ENCODE measurements at places on chromosomes 6 and 20.

DNA sequence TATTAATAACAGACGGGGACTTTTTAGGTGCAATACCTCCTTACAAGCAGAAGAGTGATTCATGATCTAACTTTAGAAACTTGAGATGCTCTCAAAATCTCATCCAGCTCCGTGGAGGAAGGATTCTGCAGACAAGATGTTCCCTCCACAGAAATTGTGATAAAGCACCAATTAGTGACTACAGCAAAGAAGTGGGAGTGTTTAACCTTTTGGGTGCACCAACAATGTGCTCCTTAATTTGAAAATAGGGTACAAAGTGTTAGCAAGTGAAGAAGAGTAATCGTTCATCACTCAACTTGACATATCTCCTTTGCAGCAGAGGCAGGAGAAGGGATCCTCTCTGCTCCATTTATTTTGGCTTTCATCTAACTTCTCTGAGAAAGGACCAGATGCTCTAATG is 22.8 kb upstream of the SCP2D1 start:
- DNase-seq: no peak

GRCh38 chr6:87858440-87858839 is 156.4 kb upstream of the AKIRIN2 start:
- DNase-seq: no peak

GRCh38 chr6:53906842-53907241 is 112.0 kb downstream of the LRRC1 start:
- DNase-seq: no peak

- no peak for DNase-seq
Measured at GRCh38 chr6:79671600-79672266, 40.6 kb downstream of the SH3BGRL2 start.

- DNase-seq: no peak
Measured at GRCh38 chr6:52545406-52546119, 31.3 kb downstream of the TRAM2 start.

- DNase-seq: no peak
Measured at GRCh38 chr6:132310921-132311320, 90.4 kb downstream of the MOXD1 start.

DNA sequence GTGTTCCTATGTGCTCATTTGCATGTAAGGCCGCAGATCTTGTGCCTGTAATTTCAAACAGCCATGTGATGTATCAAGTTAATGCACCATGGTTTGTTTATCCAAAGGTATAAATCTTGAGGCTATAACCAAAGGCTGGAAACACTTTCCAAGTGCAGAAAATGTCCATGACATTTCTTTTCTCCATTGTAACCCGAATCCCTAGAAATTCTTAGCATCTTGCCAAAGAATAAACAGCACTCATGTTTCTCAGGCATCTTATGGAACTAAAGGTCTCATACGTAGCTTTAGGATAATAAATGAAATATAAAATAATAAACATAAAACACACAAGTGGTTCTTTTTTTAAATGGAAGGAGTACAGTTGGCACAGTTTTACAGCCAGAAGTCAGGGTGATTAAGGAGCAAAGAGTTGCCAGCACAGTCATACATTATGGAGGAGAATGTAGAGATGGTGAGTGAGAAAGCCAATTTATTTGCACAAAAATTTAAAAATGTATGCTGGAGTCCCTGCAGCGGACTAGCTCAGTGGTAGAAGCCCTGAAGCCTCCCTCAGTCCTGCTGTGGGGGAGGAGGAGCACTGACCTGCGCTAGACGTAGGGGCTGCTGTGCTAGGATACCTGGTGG is 18.0 kb downstream of the CDH26 start:
- no peak for DNase-seq

- peak; percentile 65 for DNase-seq
Measured at GRCh38 chr20:23195636-23196035, 109.5 kb upstream of the CD93 start.

GRCh38 chr20:59471653-59472421 is 132.5 kb upstream of the PHACTR3 start:
- DNase-seq: no peak

DNA sequence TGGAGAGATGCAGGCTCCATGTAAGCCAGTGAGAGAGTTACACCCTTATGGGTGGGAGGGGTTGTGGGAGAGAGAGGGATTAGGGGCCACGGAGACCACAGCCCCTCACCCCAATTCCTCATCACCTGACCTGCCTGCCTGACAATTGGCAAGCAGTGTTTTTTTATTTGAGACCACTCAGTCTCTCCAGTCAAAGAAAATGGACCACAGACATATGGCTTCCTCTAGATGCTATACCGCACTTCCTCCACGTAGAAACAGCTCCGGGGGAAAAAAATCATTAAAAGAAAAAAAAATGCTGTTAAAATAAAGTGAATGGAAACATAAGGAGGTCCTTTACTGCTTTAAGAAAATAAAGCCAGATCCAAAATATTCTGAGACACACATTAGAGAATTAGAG is 152.7 kb downstream of the MYLK4 start:
- no peak for DNase-seq

GRCh38 chr6:96743496-96743895 is 93.8 kb downstream of the GPR63 start:
- DNase-seq: no peak

GRCh38 chr6:453152-453551 is 61.6 kb downstream of the IRF4 start:
- no peak for DNase-seq

DNA sequence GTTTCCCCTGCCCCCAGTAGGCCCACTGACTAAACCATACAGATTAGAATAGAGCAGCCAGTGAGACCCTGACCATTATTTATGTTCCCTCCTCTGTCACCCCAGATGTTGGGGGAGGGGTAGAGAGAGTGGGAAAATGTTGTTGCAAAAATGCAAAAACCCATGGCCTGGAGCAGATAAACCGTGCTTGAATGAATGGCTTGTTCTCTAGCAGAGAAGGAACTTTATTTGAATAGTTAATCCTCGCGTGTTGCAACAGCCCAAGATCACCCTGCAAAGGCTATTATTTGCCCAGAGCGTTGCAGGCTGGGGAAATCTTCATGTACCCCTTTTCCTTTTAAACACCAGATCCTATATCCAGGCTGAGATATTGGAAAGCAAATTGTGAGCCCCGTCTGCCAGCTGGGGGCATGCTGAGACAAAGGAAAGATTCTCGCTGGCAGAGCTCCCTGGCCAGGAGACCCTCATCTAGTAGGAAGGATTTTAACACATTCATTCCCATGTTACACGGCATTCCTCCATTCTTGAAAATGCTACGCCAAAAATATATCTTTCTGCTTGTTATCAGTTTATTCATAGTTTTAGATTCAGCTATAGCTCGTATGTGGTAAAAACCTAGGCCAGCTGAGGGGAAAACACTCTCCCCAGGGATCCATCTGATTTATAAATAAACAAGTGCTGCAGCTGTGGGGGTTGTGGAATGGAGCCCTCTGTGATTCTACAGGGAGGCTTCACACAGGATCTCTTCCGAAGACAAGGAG is 53.0 kb downstream of the LINC00237 start:
- peak; percentile 71 for DNase-seq

- DNase-seq: peak; percentile 83
Measured at GRCh38 chr6:21588481-21589351, 4.8 kb upstream of the SOX4 start.

DNA sequence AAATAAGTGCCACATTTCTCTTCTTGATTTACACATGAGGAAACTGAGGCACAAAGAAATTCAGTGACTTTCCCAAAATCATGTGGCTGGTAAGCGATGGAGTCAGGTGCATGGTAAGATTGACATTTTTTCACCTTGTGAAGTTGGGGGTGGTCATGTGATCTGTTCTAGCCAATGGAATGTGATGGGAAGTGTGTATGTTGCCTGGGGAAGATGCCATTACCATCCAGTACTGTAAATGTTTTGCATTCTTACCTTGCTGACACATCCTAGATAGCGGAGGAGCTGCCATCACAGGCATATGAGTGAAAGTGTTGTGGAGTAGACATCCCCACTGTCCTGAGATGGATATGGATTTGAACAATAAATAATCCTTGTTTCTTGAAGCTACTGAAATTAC is 499.6 kb upstream of the SULF2 start:
- no peak for DNase-seq

DNA sequence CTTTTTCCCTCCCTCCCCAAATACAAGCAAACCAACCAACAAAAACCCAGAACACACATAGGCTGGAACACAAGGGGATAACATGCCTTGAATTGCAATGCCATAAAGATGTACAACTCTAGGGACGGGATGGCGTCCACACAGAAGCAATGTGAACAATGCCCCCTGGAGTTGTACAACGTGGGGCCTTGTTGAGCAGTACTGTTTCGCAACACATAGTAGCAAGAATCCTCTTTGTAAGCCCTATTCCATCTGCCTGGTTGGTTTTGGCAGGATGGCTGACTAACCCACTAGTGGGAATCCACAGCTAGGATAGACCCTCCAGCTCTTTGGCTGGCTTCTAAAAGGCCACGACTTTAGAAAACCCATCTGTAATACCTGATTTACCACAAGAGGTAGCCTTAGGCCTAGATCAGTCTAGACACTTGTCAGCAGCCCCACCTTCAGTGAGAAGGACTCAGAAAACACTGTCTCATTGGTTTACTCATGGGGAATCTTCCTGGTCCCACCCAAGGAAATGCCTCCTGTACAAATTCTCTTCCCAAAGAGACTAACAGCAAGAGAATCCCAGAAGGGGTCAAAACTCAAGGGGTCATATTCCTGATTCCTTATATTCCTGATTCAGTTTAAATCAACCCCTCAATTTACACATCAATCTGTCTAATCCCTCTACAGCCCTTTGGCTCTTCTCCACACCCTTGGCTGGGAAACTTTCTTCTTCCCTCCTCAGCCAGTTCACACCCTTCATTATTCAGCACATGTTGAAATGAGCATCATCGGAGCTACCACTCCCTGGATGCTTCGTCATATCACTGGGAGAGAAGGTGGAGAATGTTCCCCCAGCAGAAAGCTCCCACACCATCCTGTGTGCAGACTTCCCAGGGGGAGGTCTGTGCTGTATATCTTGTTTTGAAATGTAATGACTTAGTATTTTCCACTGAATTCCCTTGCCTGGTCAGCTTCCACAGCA is 622.4 kb upstream of the FLRT3 start:
- DNase-seq: no peak

- DNase-seq: no peak
Measured at GRCh38 chr6:10310826-10311225, 104.0 kb downstream of the TFAP2A start.

DNA sequence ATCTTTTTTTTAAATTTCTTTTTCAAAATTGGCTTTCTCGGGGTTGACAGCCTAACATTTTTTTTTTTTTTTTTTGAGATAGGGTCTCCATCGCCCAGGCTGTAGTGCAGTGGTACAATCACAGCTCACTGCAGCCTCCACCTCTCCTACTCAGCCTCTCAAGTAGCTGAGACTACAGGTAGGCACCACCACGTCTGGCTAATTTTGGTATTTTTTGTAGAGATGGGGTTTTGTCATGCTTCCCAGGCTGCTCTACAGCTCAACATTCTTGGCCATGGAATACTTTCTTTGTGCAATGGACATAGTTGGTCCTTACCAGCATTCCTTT is 6.4 kb upstream of the CTNNBL1 start:
- DNase-seq: no peak

GRCh38 chr20:50286174-50286511 is 95.5 kb downstream of the CEBPB start:
- no peak for DNase-seq

DNA sequence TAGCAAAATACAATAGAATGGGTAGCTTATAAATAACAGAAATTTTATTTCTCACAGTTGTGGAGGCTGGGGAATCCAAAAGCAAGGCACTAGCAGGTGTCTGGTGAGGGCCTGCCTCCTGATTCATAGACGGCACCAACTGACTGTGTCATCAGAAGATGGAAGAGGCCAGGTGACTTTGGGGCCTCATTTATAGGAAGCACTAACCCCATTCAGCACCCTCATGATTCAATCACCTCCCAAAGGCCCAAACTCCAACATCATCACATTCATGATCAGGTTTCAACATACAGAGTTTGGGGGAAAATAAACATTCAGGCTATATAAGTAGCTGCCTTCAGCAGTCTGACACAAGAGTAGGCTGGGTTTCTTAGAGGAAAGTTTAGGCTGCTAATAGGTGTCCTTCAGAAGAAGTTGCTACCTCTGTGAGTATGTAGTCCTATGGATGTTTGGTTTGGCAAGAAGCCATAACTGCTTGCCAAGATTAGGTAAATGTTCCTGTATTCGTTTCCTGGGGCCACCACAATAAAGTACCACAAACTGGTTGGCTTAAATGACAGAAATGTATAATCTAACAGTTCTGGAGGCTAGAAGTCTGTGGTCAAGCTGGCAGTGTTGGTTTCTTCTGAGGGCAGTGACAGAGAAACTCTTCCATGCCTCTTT is 48.8 kb downstream of the NT5E start:
- no peak for DNase-seq

DNA sequence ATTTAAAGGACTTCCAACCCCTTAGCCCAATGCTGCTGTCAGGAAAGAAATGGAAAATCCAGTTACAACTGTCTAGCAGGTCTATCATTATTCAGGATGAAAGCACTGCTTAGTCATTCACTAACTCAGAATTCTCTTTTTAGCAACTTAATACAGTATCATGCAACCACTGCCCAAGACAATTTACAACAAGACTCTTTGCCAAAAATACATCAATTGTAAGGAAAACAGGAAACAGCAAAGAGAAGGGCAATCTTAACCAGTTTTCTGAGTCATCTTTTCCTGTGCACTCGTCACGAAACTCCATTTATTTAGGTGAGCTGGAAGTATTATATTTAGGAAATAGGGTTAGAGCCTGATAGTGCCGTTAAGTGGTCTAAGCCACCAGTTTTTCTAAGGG is 1197.7 kb upstream of the CITED2 start:
- DNase-seq: peak; percentile 6

DNA sequence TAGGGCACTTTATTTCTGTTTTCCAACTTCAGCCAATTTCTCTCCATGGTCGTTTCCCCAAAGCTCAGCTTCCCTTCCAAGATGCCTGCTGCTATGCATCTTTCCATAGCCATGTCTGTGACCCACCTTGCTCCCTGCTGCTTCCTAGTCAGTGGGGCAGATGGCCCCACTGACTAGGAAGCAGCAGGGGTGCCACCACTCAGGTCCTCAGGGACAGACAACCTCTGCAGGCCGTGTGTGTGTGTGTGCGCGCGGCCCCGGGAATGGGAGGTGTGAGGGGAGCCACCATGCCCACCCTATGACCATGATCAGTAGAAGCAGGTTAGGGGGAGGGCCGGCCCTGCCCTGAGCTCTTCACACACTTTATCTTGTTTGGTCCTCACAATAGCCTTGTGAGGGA is 2.7 kb upstream of the IP6K3 start:
- DNase-seq: no peak

GRCh38 chr6:7098993-7099392 is 8.8 kb upstream of the RREB1 start:
- DNase-seq: no peak
